Gastroesophageal sphincter (tissue), 4 donors: ENCODE measurements at places on chromosomes 1 and 21.

GRCh38 chr1:218364028-218364710, 19.0 kb downstream of the TGFB2 start:
- H3K27me3 ChIP-seq = no peaks in the 10 kb centered on the region
- peaks cover 12% of the 10 kb centered on the region for H3K4me1 ChIP-seq
- peak overlapping the region; percentile 73 for H3K27ac ChIP-seq
- no peak overlapping the region for H3K4me3 ChIP-seq
- no peak for ATAC-seq

GRCh38 chr1:56284928-56285327, 294.4 kb downstream of the PLPP3 start:
- H3K27ac ChIP-seq = no peak overlapping the region
- no peaks in the 10 kb centered on the region for H3K27me3 ChIP-seq

DNA sequence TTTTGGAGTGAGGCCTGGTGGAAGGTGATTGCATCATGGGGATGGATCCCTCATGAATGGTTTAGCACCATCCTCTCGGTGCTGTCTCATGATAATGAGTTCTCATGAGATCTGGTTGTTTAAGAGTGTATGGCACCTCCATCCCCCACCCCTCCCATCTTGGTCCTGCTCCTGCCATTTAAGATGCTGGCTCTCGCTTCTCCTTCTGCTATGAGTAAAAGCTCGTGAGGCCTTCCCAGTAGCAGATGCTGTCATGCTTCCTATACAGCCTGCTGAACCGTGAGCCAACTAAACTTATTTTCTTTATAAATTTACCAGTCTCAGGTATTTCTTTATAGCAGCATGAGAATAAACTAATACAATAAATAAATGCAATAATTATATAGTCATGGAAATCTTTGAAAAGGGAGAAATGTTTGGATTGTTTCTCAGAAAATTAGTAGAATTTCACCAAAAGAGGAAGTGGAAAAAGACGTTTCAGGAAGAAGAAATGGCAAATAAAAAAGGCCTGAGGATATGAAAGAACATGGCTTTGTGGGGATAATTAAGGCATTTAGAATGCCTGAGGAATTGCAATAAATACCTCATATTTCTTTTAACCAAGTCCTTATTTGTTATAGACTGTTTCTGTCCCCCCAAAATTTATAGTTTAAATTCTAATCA, 451.2 kb upstream of the ADGRL4 start:
- H3K4me1 ChIP-seq = no peaks in the 10 kb centered on the region
- no peaks in the 10 kb centered on the region for H3K36me3 ChIP-seq
- H3K4me3 ChIP-seq = no peak overlapping the region
- H3K27me3 ChIP-seq = no peaks in the 10 kb centered on the region

GRCh38 chr21:43281661-43282357, 113.0 kb downstream of the CRYAA start:
- H3K27me3 ChIP-seq = peaks cover 26% of the 10 kb centered on the region
- H3K4me3 ChIP-seq = no peak overlapping the region
- no peak overlapping the region for H3K27ac ChIP-seq
- H3K36me3 ChIP-seq = no peaks in the 10 kb centered on the region
- H3K4me1 ChIP-seq = no peaks in the 10 kb centered on the region

DNA sequence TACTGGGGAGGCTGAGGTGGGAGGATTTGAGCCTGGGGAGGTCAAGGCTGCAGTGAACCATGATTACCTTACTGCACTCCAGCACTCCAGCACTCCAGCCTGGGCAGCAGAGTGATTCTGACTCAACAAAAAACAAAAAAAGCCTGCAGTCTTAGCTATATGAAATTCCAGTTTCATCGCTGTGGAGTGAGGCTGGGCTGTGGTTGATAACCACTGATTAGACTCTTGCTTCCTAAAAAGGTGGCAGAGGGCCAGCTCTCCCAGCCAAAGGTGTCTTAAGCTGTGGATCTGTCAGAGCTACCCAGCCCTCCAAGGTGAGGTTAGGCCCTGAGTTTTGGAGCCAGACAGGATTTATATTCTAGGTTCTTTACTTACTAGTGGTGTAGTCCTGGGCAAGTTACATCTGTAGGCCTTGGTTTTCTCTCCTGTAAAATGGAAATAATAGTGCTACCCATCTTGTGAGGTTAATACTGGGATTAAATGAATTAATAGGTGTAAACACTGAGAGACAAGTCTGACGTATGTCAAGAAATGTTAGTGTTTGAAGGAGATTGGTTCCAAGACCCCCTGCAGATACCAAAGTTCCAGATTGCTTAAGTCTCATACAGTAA, 35.9 kb downstream of the TMCC2 start:
- H3K27me3 ChIP-seq = no peaks in the 10 kb centered on the region
- no peak for ATAC-seq

DNA sequence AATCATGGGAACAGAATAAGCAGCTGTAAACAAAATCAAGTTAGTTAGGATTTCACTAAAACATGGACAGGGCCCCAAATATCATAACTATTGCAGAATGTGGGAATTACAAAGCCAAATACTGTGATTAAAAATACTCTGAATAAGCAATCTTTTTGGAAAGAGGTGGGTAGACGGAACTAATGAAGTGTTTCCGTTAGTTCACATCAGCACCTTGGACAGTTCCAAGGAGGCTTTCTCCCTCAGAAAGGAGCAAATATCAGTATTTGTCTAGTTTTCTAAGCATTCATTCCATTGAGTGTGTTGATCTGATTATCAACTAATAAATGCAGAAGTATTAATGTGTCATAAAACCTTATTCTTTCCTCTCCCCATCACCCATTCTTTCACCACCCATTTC, 97.4 kb downstream of the FAM78B start:
- H3K4me1 ChIP-seq = no peaks in the 10 kb centered on the region
- H3K27ac ChIP-seq = no peak overlapping the region
- no peaks in the 10 kb centered on the region for H3K27me3 ChIP-seq
- H3K36me3 ChIP-seq = no peaks in the 10 kb centered on the region

- no peak overlapping the region for H3K4me3 ChIP-seq
- H3K27ac ChIP-seq = no peak overlapping the region
- H3K27me3 ChIP-seq = no peaks in the 10 kb centered on the region
- no peak for ATAC-seq
These were observed 17.5 kb upstream of the CLDN8 start for GRCh38 chr21:30233228-30234020.

DNA sequence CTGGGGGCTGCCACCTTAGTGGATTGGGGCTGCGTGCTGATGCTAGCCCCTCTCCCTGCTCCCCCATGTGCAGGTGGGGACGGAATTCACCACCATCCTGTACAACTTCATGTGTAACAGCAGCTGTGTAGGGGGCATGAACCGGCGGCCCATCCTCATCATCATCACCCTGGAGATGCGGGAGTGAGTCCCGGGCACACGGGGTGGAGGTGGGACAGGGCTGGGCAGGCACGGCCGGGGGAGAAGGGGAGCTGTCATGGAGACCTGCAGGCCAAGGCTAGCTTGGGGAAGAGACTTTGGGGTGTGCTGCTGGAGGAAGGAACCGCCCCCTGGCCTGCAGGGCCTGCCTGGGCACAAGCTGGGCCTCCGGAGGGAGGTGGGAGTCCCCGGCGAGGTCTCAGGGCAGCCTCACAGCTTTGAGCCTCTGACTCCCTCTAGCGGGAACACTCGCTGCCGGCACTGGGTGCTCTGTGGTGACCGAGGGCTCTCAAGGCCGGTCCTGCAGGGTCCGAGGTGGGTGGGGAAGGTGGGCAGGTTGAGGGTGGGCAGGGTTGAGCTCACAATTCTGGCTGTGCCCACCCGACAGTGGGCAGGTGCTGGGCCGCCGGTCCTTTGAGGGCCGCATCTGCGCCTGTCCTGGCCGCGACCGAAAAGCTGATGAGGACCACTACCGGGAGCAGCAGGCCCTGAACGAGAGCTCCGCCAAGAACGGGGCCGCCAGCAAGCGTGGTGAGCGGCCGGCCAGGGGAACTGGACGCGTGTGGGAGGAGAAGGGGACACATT, 25.0 kb upstream of the CCDC27 start:
- ATAC-seq = no peak
- H3K4me3 ChIP-seq = no peak overlapping the region
- no peaks in the 10 kb centered on the region for H3K4me1 ChIP-seq
- no peaks in the 10 kb centered on the region for H3K36me3 ChIP-seq
- no peak overlapping the region for H3K27ac ChIP-seq

DNA sequence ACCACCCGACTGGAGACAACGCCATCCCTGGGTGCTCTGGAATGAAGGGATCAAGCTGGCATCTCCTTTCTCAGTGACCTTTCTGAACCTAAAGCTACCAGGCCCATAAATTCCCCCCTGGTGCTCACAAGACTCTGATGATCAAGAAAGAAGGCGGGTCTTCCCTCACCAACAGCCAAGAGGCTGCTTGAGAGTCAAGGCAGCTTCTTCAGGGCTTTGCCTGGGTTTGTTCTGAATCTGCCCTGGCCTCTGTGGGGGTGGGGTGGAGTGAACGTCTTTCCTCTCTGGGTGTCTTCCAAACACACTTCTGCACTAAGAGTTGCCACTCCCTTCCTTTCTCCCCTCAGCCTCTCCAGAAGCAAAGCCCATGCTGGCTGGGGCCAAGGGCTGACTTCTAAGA, 36.1 kb downstream of the CD247 start:
- no peaks in the 10 kb centered on the region for H3K4me1 ChIP-seq
- no peak overlapping the region for H3K27ac ChIP-seq

DNA sequence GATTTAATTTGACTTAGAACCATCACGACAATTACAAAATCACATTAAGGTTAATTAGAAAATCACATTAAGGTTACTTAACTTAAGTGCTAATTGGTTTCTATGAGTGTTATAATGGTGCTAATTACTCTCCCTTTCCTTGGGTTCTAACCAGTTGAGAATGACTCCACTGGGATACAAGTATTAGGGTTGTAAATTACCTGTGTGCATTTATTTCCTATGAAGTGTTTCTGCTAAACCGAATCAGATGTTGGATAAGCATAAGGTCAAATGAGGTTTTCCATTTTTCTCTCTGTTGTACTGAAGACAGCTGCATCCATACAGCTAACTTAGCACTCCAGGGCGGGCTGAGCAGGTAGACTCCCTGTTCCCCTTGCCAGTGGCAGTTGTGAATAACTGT, 610.3 kb upstream of the TMPRSS15 start:
- no peaks in the 10 kb centered on the region for H3K36me3 ChIP-seq
- H3K4me1 ChIP-seq = no peaks in the 10 kb centered on the region
- H3K27ac ChIP-seq = no peak overlapping the region
- H3K27me3 ChIP-seq = no peaks in the 10 kb centered on the region

GRCh38 chr1:245378311-245378722, 223.5 kb downstream of the KIF26B start:
- no peak for ATAC-seq
- H3K36me3 ChIP-seq = no peaks in the 10 kb centered on the region
- no peak overlapping the region for H3K27ac ChIP-seq
- no peak overlapping the region for H3K4me3 ChIP-seq

GRCh38 chr1:112496290-112496689, 12.5 kb upstream of the WNT2B start:
- H3K4me3 ChIP-seq = no peak overlapping the region
- no peaks in the 10 kb centered on the region for H3K36me3 ChIP-seq
- H3K27ac ChIP-seq = no peak overlapping the region
- no peaks in the 10 kb centered on the region for H3K27me3 ChIP-seq
- no peak for ATAC-seq
- no peaks in the 10 kb centered on the region for H3K4me1 ChIP-seq

DNA sequence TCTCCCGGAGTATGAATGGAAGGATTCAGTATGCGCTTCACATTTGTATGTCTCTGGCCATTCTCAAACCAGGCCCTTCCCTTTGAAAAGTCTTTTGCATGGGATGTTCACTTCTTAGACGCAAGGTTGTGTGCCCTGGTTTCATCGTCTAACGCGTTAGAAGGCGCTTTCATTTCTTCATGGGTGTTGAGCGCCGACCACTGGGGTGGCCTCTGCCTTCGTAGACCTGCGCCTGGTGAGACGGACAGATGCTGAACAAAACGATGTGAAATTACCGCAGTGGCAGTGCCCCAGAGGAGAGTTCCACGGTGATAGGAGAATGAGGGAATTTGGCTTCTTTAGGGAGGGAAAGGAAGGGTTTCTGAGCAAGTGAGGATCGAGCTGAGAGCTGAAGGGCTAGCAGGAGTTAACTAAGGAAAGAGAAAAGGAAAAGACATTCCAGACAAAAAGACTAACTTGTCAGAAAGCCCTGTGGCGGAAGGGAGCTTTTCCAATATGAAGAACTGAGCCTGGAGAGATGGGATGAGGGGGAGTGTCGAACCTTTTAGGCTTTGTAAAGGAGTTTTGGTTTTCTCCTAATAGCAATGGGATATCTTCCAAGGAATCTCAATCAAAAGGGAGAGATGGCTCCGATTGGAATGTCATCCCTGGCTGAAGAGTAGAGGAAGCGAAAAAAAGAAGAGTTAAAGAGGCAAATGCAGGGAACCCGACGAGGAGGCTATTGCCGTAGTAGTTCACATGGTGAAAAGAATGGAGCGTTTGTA, 951 bp downstream of the GGPS1 start:
- H3K36me3 ChIP-seq = no peaks in the 10 kb centered on the region
- H3K27me3 ChIP-seq = no peaks in the 10 kb centered on the region
- no peak for ATAC-seq
- H3K27ac ChIP-seq = peak overlapping the region; percentile 51
- H3K4me1 ChIP-seq = peaks cover 74% of the 10 kb centered on the region

- H3K27ac ChIP-seq = no peak overlapping the region
- H3K27me3 ChIP-seq = no peaks in the 10 kb centered on the region
- no peaks in the 10 kb centered on the region for H3K36me3 ChIP-seq
- no peak for ATAC-seq
These were observed 106.8 kb downstream of the ESRRG start for GRCh38 chr1:216616425-216616824.

DNA sequence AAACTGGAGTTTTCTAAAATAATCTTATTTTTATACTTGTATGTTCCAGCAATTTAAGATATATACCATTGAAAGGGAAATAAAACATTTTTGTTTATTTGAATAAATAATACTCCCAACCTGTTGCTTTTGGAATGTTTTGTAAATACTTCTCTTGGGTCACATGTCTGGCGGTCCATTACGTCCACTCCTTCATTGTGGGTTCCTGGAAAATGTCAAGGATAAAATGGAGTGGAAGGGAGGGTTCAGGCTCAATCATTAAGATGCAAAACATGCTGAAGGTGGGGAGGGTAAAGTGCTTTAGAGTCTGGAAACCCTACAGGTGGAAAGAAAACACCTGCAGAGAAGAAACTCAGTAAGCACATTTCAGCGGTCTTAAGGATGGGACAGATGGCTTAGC, 34.2 kb upstream of the FAM3B start:
- H3K4me3 ChIP-seq = no peak overlapping the region
- no peak overlapping the region for H3K27ac ChIP-seq
- H3K27me3 ChIP-seq = no peaks in the 10 kb centered on the region

GRCh38 chr1:24954631-24955030, 24.6 kb upstream of the RUNX3 start:
- no peak overlapping the region for H3K4me3 ChIP-seq
- H3K4me1 ChIP-seq = no peaks in the 10 kb centered on the region
- no peak overlapping the region for H3K27ac ChIP-seq
- H3K27me3 ChIP-seq = peaks cover 26% of the 10 kb centered on the region
- no peaks in the 10 kb centered on the region for H3K36me3 ChIP-seq
- ATAC-seq = no peak

- H3K4me1 ChIP-seq = no peaks in the 10 kb centered on the region
- ATAC-seq = no peak
- H3K36me3 ChIP-seq = no peaks in the 10 kb centered on the region
- H3K27me3 ChIP-seq = no peaks in the 10 kb centered on the region
These were observed 73.8 kb upstream of the IPO9 start for GRCh38 chr1:201755200-201755599.
